Activated CD4-positive, alpha-beta T cell treated with anti-CD3 and anti-CD28 coated beads, Interleukin-2, Interleukin-6, amounts not matched to agents 100 ng/mL and 50 ng/mL, durations not matched to agents 16 hours and 8 hours (primary cell): ENCODE measurements at places on chromosomes 6 and 20.
A peak's percentile ranks its signal among the peaks of the same experiment; 100 is the strongest.

DNA sequence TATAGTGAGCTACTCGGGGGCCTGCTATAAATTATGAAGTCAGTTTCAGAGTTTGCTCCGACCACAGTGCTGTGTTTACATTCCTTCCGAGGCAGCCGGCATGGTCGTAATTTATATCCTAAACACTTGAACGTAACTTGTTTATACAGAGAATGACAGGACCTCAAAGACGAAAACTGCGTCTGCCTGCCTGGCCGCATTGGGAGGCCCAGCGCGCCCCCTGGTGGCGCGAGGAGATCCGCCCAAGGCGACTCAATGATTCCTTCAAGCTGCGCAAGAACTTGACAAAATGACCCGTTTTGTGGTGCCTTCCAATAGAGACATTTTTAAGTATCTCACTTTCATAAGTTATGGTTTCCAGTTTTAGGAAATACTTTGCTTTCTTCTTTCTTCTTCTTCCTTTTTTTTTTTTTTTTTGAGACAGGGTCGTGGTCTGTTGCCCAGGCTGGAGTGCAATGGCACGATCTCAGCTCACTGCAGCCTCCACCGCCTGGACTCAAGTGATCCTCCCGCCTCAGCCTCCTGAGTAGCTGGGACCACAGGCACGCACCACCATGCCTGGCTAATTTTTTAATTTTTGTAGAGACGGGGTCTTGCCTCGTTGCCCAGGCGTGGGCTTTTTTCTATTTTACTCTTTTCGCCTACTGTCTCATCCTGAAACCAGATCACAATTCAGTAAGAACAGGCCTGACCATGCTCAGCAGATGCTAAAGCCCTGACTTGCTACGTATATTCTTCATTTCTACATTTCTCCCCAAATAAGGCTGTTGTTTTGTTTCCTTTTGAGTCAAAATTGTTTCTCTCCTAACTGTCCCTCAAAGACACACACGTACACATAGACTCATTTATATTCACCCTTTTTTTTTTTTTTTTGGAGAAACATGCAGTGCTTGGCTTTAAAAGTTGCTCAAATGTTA, 7.8 kb downstream of the FOXF2 start:
- DNase-seq: peak; percentile 79

DNA sequence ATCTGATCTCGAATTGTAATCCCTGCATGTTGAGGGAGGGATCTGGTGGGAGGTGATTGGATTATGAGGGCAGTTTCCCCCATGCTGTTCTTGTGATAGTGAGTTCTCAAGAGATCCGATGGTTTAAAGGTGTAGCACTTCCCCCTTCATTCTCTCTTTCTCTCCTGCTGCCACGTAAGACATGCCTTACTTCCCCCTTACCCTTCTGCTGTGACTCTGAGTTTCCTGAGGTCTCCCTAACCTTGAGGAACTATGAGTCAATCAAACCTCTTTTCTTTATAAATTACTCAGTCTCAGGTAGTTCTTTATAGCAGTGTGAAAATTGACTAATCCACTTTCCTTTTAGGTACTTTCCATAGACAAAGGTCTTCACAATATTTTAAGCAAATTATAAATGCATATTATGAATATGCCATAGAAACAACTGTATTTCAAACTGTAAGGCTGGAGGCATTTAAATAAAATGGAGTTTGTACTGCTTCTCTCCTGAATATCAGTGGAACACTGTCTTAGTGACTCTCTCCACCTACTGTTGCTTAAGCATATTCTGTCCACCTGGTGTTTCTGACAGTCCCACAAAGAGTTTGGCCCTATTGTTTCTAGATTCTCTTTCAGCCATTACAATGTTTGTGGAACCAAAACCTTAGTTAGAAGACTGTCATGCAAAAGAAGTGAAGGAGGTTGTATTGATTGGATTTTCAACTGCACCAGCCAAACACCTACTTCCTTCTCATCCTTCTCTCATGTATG, 24.3 kb upstream of the IL17A start:
- DNase-seq: peak; percentile 83

DNA sequence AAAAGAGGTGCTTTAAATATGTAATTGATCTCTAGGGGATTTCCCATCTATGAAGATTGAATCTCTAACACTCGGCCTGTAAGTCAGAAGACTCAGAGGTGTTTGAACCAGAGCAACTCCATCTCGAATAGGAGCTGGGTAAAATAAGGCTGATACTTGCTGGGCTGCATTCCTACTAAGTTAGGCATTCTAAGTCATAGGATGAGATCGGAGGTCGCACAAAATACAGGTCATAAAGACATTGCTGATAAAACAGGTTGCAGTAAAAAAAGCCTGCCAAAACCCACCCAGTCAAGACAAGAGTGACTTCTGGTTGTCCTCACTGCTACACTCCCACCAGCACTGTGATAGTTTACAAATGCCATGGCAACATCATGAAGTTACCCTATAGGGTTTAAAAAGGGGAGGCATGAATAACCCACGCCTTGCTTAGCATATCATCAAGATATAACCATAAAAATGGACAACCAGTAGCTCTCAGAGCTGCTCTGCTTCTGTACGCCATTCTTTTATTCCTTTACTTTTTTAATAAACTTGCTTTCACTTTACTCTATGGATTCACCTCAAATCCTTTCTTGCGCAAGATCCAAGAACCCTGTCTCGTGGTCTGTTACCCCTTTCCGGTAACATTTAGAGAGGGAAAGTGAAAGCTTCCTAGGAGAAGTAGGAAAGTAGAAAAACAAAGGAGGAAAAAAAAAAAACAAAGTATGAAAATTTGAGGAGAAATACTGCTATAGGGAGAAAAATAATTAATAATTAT, 129.7 kb upstream of the PHACTR1 start:
- DNase-seq: no peak

- DNase-seq: no peak
Observed at GRCh38 chr6:134590004-134590403, 272.1 kb upstream of the SGK1 start.

- DNase-seq: no peak
Observed at GRCh38 chr6:83593395-83593785, 81.1 kb downstream of the PRSS35 start.

GRCh38 chr6:107666981-107667601, 157.0 kb downstream of the SCML4 start:
- DNase-seq: no peak

GRCh38 chr6:163599136-163599535, 184.6 kb downstream of the QKI start:
- DNase-seq: no peak

- DNase-seq: no peak
Observed at GRCh38 chr20:4657096-4657495, 64.6 kb upstream of the PRND start.

DNA sequence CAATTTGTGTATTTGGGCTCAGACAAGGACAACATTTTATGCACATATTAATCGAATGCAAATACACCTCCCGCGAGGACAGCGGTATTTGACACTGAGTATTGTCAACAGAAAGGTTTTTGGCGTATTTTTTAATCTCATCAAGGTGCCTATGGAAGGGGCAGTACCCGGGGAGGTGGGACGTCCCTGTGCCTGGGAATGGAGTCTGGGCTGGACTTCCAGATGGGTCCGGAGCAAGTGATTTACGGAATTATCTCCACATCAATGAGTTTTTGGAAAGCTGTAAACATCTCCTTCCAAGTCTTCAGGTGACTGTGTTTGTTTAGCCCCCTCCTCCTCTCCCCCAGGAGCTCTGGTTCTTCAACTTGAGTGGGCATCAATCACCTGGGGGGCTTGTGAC, 39.8 kb downstream of the PRR18 start:
- no peak for DNase-seq

DNA sequence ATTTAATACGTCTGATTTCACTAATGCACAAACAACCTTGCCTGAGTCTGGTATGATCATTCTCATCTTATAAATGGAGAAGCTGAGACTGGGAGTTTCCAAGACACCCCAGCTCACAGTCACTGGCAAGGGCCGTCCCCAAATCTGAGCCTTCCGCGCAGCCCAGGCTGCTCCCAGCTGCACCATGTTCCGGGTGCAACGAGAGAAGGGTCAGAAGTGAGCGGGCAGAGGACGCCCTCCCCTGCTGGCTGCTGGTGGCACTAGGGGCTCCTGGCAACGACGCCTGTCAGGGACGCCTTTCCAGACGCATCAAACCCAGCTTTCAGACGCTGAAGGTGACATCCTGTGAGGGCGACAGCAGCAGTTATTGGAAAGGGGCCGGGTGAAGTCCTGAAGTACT, 115.3 kb upstream of the PROKR2 start:
- no peak for DNase-seq

DNA sequence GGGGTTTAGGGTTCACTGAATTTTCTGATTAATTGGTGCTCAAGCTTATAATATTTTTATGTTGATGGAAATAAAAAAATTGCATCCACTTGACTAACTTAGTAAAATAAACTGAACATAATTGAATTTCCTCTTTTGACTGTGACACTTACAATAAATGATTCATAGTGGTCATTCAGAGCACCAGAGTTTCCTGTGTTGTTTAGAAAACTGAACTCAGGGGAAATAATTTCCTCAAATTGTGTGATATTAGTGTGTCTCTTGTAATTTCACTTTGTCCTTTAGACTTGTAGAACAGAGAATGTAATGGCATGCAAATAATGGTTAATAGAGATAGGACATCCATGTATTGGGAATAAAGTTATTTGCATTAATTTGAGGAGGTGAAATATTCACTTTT, 319.7 kb upstream of the MAN1A1 start:
- peak; percentile 37 for DNase-seq

DNA sequence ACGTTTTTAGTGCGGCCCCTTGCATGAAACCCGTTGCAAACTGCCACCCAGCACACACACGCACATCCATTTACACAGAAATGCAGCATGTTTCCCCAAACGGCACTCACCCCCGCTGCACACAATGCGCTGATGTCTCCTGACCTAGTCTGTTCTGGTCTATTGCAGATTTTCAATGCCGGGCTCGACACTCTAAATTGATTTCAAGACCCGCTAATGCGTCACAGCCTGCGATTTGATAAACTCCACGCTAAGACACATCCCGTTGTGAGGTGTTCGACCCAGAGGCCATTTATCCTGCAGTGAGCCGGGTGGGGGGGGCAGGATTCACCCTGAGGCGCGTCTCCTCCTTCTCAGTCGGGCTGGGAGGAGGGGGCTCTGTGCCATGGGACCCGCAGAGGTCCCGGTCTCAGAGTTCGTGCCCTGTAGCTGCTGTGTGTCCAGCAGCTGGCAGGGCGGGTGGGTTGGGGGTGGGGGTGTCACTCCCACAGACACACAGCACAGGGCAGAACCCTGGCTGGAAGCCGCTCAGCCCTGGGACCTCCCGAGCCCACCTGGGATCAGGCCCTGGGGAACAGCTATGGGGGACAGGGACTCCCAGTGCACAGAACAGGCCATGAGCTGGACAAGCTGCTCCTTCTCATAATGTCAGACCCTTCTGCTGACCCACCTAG, 367.9 kb downstream of the PREX1 start:
- no peak for DNase-seq

DNA sequence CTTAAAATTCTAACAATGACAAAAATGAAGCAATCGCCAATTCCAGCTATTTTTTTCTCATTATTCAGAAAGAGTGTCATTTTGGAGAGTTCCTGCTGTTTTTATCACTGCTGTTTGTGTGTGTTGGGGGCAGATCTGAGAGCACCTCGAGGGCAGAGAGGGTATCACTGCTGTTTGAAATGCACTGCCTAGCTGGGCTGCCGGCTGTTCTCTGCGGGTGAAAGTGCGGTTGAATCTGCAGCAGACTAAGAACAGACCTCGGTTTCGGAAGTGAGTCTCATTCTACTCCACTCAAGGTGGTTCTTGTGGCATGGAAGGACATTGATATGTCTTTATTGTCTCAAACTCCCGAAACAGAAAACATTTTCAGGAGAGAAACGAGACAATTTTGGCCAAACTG, 18.3 kb downstream of the INSM1 start:
- no peak for DNase-seq

DNA sequence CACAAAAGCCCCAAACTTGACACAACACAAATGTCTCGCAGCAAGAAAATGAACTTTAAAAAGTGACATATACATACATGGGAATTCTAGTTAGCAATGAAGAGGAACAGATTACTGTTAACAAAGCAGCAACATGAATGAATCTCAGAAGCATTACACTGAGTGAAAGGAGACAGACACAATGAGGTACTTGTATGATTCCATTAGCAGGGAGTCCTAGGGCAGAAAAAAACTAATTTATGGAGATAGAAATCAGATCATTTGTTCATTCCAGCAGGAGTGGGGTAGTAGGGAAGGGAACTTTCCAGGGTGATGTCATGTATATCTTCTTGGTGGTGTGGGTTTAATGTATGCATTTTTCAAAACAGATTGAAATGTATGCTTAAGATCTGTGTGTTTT, 524.4 kb downstream of the KIF16B start:
- no peak for DNase-seq

- no peak for DNase-seq
Observed at GRCh38 chr20:31918466-31919105, 33.3 kb downstream of the PDRG1 start.

GRCh38 chr6:165694296-165694695, 31.3 kb upstream of the PDE10A start:
- no peak for DNase-seq

GRCh38 chr6:108707328-108707976, 140.8 kb upstream of the ARMC2 start:
- no peak for DNase-seq
